A549 treated with AZD2906 at 1 μM for 4 hours (cell line): ENCODE measurements at places on chromosomes 7 and 10. TPM values are rescaled to one million over a fixed set of nuclear protein-coding genes. Genes with fewer than 3 reads are reported as not detected.

GPR37 gene
- total RNA-seq, result 0.59 to 0.81 TPM (median 0.73 TPM) in 5 replicates

FBXL13 gene
- total RNA-seq, result 0.18 to 0.53 TPM (median 0.40 TPM) in 5 replicates

CRHR2 gene
- 0.02 to 0.08 TPM in 2 of 5 replicates, not detected in the others for total RNA-seq

CHRM2 gene
- not detected in 5 replicates for total RNA-seq

CHST15 gene
- total RNA-seq, result 6.6 to 7.8 TPM (median 7.1 TPM) in 5 replicates

ZNF746 gene
- 16.7 to 19.6 TPM (median 19.2 TPM) in 5 replicates for total RNA-seq

FOXI2 gene
- not detected in 5 replicates for total RNA-seq

SRRM3 gene
- total RNA-seq, result 8.0 to 13.5 TPM (median 12.1 TPM) in 5 replicates

GNAT3 gene
- not detected in 5 replicates for total RNA-seq

SUN3 gene
- not detected in 5 replicates for total RNA-seq

RALA gene
- 27.3 to 35.7 TPM (median 31.1 TPM) in 5 replicates for total RNA-seq
